ENCODE measurements at places on chromosomes 7 and 10.

GRCh38 chr10:104142081-104142480, 20.1 kb downstream of the SFR1 start:
- no peak for DNase-seq

GRCh38 chr10:60390224-60390626, 550 bp upstream of the ANK3 start:
- no peak for DNase-seq

DNA sequence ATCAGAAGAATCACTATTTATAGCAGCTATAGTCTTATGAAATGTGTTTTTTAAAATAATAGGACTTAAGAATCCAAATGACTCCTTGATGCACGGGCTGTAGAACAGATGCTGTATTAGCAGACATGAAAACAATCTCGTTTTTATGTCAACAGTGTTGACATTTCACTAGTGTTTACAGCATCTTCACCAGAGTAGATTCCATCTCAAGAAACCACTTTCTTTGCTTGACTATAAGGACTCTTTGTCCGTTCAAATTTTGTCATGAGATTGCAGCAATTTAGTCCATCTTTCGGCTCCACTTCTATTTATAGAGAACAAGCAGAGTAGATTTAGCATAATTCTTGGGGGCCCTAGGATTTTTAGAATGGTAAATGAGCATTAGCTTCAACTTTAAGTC, 295.1 kb downstream of the EXOC4 start:
- DNase-seq = no peak

DNA sequence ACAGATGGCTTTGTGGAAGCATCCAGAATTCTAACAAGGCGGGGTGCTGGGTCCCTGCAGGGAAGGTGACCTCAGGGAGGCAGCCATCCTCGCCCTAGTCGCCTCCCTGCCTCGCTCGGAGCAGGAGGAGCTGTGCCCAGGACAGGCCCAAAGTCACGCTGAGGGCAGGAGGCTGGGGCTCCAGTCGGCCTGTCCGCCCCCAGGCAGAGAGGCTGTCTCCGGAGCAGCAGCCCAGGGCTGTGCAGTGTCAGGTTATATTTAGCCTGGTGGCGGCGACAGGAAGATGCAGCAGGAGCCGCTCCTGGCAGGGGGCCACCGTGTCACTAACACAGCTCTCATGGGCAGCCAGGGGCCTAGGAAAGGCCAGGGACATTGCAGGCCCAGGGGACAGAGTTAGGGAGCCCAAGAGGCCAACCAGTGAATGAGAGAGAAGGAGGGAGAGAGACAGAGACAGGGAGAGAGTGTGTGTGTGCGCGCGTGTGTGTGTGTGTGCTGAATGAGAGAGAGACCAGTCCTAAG, 13.5 kb downstream of the KCNH2 start:
- DNase-seq = no peak

DNA sequence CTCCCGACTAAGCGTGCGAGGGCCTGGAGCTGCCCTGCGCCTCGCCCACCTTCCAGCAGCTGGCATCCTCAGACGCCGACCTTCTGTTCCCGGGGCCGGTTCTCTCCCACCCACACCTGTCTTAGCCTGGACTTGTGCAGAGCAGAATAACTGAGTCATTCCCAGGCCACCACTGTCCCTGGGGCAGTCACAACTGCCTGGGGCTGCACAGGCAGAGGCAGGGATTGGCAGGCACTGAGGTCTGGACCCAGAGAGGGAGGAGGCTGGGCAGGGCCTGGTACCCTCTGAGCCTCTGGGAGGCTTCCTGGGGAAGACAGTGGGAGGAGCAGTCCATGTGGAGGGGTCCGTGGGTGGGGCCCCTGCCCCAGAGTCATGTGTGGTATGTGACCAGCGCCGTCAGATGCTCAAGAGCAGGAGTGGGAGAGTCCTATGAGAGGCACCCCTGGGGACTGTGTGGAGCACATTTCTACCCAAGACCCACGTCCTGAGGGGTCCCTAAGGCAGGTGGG, 74.3 kb downstream of the NKX6-2 start:
- no peak for DNase-seq

GRCh38 chr10:58385784-58386112, 538 bp downstream of the TFAM start:
- no peak for DNase-seq

- no peak for DNase-seq
These were observed 184.2 kb downstream of the WDR37 start for GRCh38 chr10:1240341-1240775.

DNA sequence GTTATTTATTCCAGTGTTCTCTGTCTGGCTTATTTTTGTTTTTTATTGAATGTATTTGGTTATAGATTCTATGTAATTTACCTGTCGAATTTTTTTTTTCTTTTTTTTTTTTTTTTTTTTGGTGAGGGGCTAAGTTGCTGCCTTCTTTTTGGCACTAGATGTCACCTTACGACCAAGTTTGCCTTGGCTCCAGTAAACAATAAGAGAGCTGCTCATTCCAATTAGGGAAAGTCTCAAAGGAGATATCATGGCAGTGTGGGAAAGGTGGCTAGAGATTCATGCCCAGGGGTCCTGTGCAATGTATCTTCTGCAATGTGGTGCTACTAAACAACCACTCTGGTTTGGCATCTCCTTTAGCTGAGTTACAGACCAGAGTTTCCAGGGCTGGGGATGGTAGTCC, 84.0 kb downstream of the PTPN20 start:
- no peak for DNase-seq

DNA sequence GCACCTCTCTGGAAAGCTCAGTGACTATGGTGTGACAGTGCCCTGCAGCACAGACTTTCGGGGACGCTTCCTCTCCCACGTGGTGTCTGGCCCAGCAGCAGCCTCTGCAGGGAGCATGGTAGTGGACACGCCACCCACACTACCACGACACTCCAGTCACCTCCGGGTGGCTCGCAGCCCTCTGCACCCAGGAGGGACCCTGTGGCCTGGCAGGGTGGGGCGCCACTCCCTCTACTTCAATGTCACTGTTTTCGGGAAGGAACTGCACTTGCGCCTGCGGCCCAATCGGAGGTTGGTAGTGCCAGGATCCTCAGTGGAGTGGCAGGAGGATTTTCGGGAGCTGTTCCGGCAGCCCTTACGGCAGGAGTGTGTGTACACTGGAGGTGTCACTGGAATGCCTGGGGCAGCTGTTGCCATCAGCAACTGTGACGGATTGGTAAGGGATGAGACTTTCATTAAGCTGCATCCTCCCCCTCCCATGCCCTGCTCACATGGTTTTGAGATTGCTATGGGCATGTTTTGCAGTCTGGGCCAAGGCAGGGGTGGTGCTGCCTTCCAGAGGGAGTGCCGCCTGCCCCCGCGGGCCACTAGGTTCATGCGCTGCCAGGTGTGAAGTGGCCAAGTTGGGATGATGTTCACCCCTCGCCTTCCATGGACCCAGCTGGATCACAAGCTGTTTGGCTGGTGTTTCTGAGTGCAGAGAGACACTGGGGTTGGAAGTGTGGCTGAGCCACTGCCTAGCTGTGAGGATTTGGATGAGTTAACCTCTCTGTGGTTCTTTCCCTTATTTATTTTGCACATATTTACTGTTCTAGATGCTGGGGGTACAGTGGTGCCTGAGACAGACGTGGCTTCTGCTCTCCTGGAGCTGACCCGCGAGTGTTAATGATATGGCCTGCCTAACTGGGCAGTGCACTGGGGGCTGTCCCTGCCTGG, 2.5 kb downstream of the ADAMTS14 start:
- DNase-seq = no peak

DNA sequence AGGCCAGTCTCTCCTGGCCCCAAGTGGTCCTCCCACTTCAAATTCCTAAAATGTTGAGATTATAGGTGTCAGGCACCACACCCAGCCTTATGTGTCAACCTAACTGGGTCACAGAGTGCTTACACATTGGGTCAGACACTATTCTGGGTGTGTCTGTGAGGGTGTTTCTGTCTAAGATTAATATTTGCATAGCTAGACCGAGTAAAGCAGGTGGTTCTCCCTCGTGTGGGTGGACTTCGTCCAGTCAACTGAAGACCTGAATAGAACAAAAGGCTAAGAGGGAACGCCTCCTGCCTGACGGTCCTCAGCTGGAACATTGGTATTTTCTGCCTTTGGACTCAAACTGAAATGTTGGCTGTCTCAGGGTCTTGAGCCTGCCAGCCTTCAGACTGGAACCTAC, 11.5 kb downstream of the PPIF start:
- DNase-seq = no peak

DNA sequence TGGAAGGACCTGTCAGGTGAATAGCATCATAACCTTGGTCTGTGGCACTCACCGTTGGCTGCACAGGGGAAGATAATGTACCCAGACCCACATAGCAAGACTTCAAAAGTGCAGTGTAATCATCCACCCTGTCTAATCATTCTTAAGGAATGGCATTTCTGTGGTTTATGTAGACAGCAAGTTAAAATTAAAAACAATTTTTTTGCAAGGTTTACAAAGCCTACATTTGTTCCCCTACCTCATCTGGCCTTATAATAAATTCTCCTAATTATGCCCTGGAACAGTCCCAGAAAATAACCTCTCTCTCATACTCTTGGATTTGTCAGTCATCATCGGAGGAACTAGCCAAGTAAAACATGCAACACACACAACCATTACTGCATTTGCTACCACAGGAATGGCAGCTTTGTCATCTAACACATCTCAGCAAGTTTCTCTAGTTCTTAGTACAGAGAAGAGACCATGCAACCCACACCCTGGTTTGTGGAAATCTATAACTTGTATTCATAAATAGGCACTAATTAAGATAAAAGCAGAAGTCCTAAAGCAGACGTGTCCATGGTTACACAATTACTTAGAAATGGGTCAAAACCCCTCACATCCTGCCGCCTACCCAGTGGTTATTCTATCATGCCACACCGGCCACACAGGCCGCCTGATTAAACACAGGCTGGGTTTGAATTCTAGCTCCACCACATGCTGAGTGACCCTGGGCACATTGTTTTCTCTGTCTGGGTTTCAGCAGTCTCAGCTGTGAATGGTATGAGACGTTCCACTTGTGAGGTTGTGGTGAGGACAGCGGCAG, 19.1 kb downstream of the ABLIM1 start:
- no peak for DNase-seq

DNA sequence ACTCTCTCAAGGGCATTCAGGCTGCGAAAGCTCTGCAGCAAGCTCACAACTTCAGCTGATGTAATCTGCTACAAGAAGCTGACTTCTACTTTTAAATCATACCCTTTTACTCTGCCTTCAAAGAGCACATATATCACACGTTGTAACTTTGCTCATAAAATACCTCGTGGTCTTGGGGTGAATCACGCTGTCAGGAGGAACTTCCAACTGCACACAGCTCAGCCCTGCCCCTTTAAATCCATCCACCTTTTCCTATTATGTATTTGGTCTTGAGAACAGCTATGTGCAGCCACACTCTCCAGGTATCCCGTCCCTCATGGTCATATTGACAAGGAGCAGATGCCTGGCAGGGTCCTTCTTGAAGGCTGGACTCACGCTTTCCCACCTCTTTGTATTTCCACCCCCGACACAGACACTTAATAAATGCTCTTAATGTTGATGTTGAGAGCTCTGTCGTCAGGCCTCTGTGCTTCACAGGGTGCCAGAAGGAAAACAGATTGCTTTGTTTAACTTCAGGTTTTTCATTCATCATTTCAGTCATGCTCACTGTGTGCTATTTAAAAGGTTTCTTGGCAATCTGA, 47.6 kb downstream of the ICA1 start:
- no peak for DNase-seq

DNA sequence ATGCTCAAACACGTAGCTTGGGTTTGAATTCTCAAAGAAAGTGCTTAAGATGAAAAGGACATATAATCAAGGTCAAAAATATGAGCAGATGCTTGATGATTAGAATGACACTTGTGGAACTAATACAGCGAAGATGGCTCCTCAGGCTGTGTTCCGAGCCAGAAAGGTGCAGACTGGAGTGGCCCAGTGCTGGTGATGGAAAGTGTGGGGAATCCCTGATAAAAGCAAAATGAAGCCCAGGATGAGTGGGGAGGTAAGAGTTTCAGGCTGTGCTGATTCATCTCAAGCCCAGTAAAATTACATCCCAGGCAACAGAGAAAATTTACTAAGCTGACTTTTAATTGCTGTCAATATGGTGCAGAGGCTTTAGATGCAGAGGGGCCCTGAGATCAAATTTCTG, 77.8 kb upstream of the IKZF1 start:
- no peak for DNase-seq

- no peak for DNase-seq
These were observed 296.9 kb downstream of the ETV1 start for GRCh38 chr7:13692548-13692947.

GRCh38 chr10:95815701-95816240, 59.8 kb downstream of the ENTPD1 start:
- no peak for DNase-seq

- DNase-seq = no peak
These were observed 118.8 kb downstream of the CUX1 start for GRCh38 chr7:101936223-101936610.

DNA sequence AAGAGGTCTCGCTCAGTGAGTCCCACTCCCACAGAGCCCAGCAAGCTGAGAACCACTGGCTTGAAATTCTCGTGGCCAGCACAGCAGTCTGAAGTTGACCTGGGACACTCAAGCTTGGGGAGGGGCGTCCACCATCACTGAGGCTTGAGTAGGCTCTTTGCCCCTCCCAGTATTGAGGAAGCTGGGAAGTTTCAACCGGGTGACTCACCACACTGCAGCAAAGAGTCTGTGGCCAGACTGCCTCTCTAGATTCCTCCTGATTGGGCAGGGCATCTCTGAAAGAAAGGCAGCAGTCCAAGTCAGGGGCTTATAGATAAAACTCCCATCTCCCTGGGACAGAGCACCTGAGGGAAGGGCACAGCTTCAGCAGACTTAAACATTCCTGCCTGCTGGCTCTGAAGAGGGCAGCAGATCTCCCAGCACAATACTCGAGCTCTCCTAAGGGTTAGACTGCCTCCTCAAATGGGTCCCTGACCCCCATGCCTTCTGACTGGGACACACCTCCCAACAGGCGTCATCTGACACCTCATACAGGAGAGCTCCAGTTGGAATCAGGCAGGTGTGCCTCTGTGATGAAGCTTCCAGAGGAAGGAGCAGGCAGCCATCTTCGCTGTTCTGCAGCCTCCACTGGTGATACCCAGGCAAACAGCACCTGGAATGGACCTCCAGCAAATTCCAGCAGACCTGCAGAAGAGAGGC, 970.9 kb upstream of the LRRN3 start:
- no peak for DNase-seq

DNA sequence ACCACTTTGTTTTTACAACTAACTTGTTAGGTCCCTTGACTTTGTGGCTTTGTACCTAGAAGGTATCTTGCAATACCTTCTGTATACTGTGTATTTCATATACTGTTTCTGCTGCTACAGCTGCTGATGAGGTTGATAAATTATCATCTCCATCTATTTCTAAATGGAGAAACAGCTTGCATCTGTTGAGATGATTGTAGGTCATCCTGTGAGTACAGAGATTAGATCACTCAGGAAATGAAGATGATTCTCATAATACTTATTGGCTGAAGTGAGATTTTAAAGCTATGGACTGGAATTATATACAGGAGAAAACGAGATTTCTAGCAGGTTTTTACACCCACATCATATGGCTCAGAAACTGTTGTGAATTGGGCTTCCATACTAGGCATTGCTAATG, 280.5 kb downstream of the KCND2 start:
- DNase-seq = no peak

DNA sequence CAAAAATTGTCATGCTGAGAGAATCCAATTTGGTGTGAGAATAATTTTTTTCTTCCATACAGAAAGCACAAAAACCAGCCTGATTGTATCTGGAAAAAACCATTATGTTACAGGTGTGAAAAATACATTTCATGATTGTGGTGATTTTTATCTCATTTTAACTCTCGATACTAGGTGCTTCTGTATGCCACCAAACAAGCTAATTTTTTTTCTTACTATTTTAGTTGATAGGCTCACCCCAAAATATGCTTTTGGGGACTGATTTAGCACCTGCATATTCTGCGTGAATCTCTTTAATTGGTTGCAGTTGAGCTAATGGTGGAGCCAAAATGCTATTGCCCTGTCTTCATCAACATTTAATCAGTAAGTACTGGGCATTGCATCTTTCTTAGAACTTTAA, 1.9 kb downstream of the DMTF1 start:
- no peak for DNase-seq

All from stimulated activated CD8-positive, alpha-beta memory T cell treated with anti-CD3 and anti-CD28 coated beads, Interleukin-7, amount 100 ng/mL, for 24 hours (primary cell).